ENCODE measurements at places on chromosomes 4 and X. TPM values are rescaled to one million over a fixed set of nuclear protein-coding genes. Genes with fewer than 3 reads are reported as not detected.

- no peak for DNase-seq
Measured at GRCh38 chr4:153295131-153295755, 49.2 kb upstream of the MND1 start.

DNA sequence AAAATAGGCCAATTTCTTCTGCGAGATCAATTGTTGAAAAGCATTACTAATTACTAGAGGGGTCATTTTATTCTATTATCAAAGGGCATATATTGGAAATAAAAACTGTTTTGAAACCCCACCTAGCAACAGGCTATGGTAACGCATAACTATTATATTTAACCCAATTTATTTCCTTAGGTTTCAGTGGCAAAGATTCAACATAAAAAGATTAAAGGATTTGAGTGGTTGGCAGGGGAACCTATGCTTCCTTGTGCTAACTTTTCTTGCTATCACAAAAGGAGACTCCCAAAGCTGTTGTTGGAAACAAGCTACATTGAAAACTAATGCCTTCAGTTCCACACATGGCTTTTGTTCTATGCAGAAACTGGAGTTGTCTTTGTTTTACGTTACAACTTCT lies 166.9 kb upstream of the KLF3 start:
- DNase-seq = no peak

DNA sequence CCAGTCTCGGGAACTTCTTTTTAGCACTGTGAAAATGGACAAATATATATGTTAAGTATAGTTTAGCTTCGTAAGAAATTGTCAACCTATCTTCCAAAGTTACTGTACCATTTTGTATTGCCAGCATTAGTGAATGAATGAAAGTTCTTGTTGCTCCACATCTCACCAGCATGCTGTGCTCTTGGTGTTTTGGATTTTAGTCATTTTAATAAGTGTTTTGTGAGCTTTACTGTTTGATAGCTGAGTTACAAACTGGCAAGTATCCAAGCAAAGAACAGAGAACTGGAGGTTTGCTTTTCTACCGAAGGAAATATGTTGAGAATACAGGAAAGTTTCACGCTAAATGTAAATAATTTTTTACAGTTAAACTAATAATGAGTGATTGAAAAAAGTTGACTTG lies 33.0 kb downstream of the SNCA start:
- no peak for DNase-seq

GRCh38 chr4:139587446-139587845 lies 31.4 kb upstream of the SETD7 start:
- no peak for DNase-seq

DNA sequence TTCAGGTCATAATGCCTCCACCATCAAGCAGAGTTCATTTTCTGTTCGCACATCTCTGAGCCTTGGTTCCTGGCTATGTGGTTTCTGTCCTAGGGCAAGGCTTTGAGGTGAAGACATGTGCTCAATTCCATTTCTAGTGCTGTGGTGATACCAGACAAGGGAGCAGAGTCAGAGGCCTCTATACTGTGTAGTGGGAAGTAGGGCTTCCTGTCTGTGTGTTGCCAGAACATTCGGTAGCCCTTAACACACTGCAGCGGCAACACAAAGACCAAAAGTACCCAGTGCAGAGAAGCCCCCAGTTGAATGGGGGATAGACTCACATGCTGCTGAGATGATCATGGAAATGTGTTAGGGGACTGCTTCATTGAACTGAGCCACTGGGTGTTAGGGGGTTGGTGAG lies 56.4 kb downstream of the STARD8 start:
- no peak for DNase-seq

DNA sequence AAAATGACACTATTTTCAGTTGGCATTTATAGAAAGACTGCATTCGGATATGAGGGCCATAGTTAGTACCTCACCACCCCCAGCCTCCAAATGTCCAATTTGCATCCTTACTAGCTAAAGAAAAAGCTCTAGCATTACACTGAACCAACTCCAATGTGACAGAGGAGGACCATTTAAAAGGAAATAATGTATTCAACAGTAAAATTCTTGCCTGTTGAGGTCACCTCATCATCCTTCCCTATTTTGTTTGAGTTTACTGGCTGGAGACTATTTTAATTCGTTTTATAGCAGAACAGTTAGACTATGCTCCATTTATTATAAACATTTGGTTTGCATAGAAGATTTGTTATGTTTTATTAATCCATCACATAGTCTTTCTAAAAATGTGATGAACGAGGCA lies 88.2 kb upstream of the PPARGC1A start:
- DNase-seq = no peak

- DNase-seq = no peak
Measured at GRCh38 chr4:62407534-62407933, 1207.4 kb downstream of the ADGRL3 start.

DNA sequence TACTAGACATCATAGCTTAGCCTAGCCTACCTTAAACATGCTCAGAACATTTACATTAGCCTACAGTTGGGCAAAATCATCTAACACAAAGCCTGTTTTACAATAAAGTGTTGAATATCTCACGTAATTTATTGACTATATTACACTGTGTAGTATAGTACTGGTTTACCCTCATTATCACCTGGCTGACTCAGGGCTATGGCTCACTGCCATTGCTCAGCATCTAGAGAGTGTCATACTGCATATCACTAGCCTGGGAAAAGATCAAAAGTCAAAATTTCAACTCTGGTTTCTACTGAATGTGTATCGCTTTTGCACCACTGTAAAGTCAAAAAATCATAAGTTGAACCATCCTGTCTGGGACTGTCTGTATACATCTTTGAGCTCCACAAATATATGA lies 78.6 kb downstream of the CEP44 start:
- DNase-seq = no peak

Gene UGT2B17
- polyA plus RNA-seq = 4.6 TPM

Gene MAOA
- polyA plus RNA-seq = not detected
